ENCODE measurements at places on chromosomes 5 and 9. TPM values are rescaled to one million over a fixed set of nuclear protein-coding genes. Genes with fewer than 3 reads are reported as not detected.

DNA sequence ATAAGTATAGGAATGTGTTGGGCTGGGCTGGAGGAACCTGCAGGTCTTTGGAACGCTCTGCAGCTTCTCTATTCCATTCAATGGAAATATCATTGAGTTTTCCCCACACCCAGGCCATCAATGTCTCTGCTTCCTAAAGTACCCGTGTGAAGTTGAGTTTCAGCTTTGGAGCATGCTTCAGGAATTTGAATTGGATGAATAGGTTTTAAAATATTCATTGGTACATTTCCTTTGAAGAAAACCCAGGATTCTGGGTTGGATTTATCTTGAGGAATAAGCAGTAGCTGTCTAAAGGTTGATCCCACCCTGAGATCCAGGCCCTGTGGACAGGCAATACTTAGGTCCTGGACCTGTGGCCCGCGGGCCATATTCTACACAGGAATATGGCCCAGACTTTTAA is 37.3 kb downstream of the INSYN2B start:
- no peak for DNase-seq

DNA sequence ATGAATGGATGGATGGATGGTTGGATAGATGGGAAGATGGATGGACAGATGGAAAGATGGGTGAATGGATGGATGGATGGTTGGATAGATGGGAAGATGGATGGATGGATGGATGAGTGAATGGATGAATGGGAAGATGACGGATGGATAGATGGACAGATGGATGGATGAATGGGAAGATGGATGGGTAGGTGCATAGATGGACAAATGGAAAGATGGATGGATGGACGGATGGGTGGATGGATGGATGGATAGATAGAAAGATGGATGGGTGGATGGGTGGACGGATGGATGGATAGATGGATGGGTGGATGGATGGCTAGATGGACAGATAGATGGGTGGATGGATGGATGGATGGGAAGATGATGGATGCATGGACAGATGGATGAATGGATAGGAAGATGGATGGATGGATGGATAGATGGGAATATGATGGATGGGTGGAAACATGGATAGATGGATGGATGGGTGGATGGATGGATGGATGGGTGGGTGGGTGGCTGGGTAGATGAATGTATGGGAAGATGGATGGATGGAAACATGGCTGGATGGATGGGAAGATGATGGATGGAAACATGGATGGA is 16.5 kb upstream of the EXOC3 start:
- DNase-seq = no peak

- no peak for DNase-seq
Measured at GRCh38 chr9:89483592-89484474, 14.1 kb downstream of the SEMA4D start.

- no peak for DNase-seq
Measured at GRCh38 chr5:154196955-154197652, 6.6 kb downstream of the GALNT10 start.

- DNase-seq = no peak
Measured at GRCh38 chr5:171834461-171834860, 48.8 kb downstream of the SMIM23 start.

Gene FRMD3
- polyA plus RNA-seq = 21.3 TPM

Gene BRD9
- polyA plus RNA-seq = 45.1 TPM

All from left renal cortex interstitium (tissue), 4 donors.